ENCODE measurements at places on chromosomes 1 and 21.
A peak's percentile ranks its signal among the peaks of the same experiment; 100 is the strongest.

DNA sequence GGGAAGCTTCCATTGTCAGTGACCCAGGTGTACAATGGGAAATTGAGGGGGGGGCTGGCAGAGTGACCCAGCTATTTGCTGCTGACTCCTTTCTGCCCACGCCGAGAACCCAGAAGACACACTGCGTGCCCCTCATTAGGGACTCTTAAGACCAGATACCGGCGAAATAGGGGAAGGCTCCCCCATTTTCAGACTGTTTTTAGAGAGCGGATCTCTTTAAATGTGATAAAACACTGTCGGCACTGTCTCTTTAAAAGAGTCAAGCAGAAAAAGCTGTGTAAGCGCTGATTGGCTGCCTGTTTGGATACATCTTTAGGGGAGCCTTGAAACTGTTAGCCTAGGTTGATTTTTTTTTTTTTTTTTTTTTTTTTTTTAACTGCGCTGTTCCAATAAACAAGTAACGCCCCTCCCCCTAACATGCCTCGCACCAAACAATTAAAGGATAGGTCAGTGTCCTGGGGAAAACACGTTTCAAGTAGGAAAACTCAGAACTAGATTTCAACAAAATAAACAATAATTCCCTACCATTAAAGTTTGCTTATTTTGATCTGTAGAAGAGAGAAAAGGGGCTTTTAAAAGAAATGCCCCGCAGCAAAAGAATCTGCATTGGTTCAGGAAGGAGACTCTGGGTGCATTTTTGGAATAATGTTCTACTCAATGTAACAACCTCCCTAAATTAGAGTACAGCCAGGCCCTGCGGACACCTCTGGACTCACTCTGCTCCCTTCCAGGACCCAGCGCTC lies 1.4 kb upstream of the SSBP3 start:
- peak; percentile 77 for DNase-seq

DNA sequence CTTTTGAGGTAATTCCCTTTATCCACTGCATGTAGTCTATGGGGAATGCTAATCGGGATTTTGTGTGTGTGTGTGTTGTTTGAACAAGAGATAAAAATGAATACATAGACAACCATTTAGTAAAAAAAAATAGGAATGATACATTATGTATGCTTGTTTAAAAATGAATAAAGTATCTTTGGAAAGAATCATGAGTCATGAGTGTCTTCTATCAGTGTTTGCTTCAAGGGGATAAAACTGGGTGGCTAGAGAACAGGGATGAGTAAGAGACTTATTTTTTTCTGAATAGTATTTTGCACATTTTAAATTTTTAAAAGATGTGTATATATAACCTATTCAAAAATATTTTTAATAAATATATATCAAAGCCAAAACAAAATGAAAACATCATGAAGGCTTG lies 839.4 kb upstream of the ADGRL4 start:
- no peak for DNase-seq

GRCh38 chr1:63821091-63822005 lies 47.5 kb downstream of the ROR1 start:
- no peak for DNase-seq

DNA sequence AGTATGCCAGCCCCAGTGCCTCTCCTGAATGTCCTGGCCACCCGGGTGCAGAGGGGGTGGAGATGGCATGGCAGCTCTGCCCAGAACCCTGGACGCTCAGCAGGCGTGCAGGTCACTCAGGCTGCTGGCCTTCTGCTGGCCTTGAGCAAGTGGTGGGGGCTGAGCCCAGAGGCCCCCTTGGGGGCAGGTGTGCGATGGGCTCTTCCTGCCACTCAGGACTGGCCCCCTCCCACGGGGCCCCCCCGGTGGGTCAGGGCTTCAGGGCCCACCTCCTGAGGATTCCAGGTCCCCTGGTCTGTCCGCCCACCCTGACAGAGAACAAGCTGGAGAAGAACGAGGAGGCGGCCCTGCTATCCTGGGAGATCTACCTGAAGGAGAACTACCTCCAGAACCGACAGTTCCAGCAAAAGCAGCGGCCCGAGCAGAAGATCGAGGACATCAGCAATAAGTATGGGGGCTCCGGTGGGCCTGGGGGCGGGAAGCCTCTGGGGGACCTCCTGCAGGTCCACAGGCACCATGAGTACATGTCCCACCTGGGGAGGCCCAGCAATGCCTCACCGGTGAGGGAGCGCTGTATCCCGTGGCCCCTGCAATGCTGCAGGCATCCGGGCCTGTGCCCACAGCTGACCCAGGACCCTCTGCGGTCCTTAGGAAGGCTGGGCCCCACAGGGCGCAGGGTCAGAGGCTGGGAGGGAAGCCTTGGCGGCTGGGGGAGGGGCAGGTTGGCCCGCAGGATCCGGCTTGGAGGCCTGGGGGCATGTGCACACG lies 37.0 kb upstream of the LRRC3 start:
- DNase-seq: no peak

DNA sequence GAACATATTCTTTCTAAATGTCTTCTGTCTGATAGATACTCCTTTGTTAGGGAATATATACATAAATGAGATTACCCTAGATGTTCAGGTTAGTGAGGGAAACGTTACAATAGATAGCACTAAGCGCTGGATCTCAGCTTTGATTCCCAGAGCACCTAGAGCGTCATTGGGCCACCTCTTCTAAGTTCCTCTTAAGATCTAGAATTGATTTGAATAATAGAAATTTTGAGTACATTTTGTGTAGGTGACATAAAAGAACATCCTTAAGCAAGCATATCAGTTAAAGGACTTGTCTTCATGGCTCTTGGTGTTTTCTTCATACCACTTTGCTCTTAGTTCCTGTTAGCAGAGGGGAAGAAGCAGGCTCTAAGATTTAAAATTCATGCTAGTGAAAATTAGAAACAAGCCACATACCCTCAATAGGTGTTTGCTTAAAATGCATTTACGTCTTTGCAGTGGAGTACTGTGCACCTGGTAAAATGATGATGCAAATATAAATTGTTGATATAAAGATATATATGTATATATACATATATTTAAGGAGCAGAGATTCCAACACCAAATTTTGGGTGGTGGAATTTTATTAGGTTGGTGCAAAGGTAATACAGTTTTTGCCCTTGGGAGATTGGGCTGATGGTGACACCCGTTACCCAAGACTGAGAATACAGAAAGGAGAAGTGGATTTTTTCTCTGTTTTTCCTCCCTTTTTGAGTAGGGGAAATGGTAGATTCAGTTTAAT lies 47.1 kb downstream of the DYRK1A start:
- no peak for DNase-seq

- DNase-seq: no peak
Observed at GRCh38 chr1:225651872-225652728, 823 bp downstream of the ENAH start.

- DNase-seq: no peak
Observed at GRCh38 chr1:5680600-5680999, 311.6 kb downstream of the NPHP4 start.

DNA sequence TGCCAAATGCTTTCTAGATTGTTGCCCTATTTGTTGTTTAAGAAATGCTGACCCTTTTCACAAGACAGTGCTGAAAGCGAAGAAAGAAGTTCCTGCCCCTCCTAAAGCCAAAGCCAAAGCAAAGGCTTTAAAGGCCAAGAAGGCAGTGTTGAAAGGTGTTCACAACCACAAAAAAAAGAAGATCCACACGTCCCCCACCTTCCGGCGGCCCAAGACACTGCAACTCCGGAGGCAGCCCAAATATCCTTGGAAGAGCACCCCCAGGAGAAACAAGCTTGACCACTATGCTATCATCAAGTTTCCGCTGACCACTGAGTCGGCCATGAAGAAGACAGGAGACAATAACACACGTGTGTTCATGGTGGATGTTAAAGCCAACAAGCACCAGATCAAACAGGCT lies 55.7 kb downstream of the PSMG1 start:
- DNase-seq: no peak

- DNase-seq: no peak
Observed at GRCh38 chr1:214028649-214029406, 41.1 kb downstream of the PROX1 start.

GRCh38 chr21:14482165-14482564 lies 64.0 kb downstream of the SAMSN1 start:
- DNase-seq: peak; percentile 42

DNA sequence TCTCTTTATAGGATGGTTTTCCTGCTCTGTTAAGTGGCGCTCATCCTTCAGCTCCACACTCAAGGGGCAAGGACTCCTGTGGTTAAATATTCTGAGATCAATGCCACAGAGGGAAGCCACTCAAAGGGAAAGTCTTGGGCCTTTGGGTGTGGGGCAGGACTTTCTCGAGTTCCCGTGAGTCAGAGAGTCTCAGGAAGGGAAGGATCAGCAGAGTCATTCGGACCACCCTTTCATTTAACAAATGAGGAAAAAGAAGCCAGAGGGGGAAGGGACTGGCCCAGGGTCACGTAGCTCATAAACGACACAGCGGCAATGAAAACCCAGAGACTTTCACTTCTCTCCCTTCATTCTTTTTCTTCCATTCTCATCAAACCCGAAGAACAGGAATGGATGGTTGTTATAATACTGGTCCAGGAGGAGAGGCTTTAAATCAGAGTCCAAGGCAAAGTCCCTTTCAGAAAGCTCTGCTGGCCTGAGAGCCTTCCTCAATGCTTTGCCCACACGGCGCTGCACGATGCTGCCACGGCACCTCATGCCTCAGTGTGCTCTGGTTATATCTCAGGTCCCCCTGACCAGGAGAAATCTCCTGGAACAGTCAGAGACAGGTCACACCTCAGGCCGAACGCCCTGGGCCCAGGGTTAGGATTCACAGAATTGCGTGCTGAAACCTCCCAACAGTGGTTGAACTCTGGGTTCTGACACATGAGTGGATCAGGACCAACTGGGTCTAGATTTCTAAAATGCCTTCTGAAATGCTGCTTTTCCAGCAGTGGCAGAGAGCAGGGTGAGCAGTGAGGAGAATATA lies 65.3 kb downstream of the TENT5C start:
- DNase-seq: no peak

DNA sequence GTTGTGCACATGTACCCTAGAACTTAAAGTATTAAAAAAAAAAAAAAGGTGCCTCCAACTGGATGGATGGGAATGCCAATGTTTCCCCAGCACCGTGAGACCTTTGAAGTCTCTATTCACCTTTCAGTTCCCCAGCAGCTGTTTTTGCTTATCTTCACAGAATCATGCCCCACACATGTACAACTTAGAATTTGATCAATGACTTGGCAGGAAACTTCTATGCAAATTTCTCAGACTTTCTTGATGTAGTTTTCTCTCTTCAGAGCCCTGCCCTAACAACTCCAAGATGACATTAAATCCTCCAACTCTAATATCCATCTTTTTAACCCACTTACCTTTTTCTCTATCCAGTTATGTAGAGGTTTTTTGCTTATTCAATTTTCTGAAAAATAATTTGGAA lies 144.3 kb downstream of the PLPPR5 start:
- DNase-seq: no peak

- no peak for DNase-seq
Observed at GRCh38 chr1:180854456-180854855, 58.2 kb upstream of the KIAA1614 start.

DNA sequence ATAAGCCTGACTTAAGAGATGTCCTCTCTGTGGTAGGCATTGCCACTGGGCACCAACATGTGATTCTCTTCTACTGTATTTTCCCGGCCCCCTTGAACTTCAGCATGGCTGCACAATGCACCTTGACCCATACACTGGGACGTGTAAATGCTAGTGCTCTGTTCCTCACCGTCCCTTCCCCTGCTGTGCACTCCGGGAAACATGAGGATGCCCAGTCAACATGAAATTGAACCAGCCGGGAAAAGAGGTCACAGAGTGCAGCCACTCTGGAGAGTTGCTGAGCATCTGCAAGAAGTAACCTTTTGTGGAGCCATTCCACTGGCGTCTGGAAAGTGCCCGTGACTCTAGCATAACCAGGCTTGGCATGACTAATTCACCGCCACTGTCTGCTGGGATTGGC lies 646.7 kb downstream of the NPHP4 start:
- DNase-seq: no peak

DNA sequence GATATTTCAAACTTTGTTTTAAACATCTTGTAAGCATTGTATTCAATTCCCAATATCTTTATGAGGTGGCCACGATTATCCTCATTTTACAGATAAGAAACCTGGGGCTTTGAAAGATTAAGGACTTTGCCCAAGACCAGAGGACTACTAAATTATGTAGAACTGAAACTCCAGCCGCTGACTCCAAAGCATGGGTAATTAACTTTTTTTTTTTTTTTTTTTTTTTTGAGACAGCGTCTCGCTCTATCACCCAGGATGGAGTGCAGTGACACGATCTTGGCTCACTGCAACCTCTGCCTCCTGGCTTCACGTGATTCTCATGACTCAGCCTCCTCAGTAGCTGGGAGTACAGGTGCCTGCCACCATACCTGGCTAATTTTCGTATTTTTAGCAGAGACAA lies 68.7 kb downstream of the ALG14 start:
- DNase-seq: no peak

DNA sequence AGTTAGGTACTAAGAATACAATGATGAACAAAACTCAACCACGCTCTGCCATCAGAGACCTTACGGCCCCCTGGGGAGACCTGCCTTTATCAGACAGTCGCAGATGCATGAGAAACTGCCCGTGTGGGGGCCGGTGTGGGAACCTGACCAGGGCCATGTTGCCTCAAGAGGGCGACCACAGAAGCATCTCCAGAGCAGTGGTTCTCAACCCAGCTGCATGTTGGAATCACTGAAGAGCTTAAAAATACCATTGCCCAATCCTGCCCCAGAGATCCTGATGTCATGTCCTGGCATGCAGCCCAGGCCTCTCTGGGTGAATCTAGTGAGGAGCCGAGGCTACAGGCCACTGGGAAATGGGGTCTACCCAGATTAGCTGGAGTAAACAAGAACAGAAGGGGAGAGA lies 108.7 kb downstream of the PRDM2 start:
- DNase-seq: no peak

GRCh38 chr1:59516881-59517280 lies 220.0 kb downstream of the FGGY start:
- no peak for DNase-seq

DNA sequence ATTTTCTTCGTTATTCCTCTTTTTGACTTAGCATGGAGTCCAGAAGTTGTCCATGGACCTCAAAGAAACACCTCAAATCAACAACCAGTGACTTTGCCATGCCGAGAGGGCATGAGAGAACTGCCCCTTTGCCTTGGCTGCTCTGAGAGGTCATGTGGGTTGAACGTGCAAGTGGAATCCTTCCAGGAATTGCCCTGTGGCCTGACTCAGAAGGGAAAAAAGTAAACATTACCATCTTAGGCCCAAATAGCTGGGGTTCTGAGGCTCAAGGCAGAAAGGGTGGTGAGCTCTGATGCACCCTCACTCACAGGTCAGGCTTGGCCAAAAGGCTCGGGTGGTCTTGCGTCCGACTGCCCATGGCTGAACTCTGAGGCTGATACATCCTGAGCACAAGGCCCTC lies 15.1 kb downstream of the STUM start:
- no peak for DNase-seq
